Gastrocnemius medialis (tissue), 4 donors: ENCODE measurements at places on chromosomes 1 and 21.
A peak's percentile ranks its signal among the peaks of the same experiment; 100 is the strongest.

GRCh38 chr1:30929944-30930525, 21.5 kb upstream of the SDC3 start:
- no peaks in the 10 kb centered on the region for H3K27me3 ChIP-seq
- H3K4me1 ChIP-seq = peaks cover 20% of the 10 kb centered on the region
- H3K4me3 ChIP-seq = no peak overlapping the region
- no peaks in the 10 kb centered on the region for H3K36me3 ChIP-seq
- H3K27ac ChIP-seq = no peak overlapping the region
- no peak for DNase-seq

DNA sequence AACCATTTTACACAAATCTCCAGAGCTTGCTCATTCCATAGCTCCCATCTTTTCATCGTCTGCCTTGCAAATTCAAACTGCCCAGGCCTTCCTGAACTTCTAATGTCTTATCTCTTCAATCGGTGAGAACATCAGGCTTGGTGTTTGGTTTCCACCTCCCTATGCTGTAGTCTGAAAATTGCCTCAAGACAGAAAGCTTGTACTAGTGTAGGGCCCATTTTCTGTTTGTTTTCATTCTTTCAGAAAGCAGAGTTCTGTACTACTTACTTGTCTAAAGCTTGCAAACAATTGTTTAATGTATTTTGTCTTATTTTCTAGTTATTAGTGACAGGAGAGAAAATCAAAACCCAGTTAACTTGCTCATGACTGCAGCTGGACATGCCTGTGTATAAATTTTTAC, 16.8 kb downstream of the HOOK1 start:
- no peak for DNase-seq
- no peak overlapping the region for H3K4me3 ChIP-seq
- no peaks in the 10 kb centered on the region for H3K27me3 ChIP-seq

GRCh38 chr1:168408539-168408865, 127.8 kb downstream of the TBX19 start:
- no peak for DNase-seq
- H3K27ac ChIP-seq = no peak overlapping the region
- no peaks in the 10 kb centered on the region for H3K36me3 ChIP-seq
- no peaks in the 10 kb centered on the region for H3K4me1 ChIP-seq

DNA sequence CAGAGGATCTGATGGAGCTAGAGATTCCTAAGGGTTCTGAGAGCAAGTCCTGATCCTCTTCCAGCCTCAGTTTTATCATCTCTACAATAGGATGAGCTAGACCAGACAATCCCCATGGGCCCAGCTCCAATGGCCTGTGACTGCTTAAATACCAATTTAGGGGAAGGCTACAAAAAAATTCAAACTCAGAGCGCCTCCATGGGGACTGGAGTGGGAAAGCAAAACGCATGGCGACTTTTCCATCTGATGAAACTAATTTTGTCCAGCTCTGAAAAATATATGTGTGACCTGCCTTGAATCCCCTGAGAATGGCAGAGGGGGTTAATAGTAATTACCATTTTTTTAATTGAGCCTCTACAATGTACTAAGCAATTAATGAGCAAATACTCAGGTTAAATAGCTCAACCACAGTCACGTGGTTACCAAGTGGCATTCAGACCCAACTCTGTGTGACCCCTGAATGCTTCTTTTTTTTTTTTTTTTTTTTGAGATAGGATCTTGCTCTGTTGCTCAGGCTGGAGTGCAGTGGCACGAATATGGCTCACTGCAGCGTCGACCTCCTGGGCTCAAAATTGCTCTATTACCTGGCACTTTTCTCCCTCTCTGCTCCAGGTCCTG, 8.4 kb downstream of the EXTL1 start:
- no peaks in the 10 kb centered on the region for H3K27me3 ChIP-seq
- H3K4me3 ChIP-seq = no peak overlapping the region
- no peaks in the 10 kb centered on the region for H3K36me3 ChIP-seq
- no peak overlapping the region for H3K27ac ChIP-seq
- DNase-seq = no peak
- H3K4me1 ChIP-seq = peaks cover 8% of the 10 kb centered on the region

GRCh38 chr1:230875370-230875769, 7.0 kb upstream of the C1orf198 start:
- H3K27ac ChIP-seq = no peak overlapping the region
- DNase-seq = no peak
- H3K4me3 ChIP-seq = no peak overlapping the region
- H3K36me3 ChIP-seq = no peaks in the 10 kb centered on the region
- no peaks in the 10 kb centered on the region for H3K27me3 ChIP-seq

GRCh38 chr1:154951901-154952657, 3.8 kb downstream of the PBXIP1 start:
- no peak overlapping the region for H3K27ac ChIP-seq
- peaks cover 47% of the 10 kb centered on the region for H3K4me1 ChIP-seq
- H3K36me3 ChIP-seq = no peaks in the 10 kb centered on the region
- no peaks in the 10 kb centered on the region for H3K27me3 ChIP-seq
- no peak overlapping the region for H3K4me3 ChIP-seq

DNA sequence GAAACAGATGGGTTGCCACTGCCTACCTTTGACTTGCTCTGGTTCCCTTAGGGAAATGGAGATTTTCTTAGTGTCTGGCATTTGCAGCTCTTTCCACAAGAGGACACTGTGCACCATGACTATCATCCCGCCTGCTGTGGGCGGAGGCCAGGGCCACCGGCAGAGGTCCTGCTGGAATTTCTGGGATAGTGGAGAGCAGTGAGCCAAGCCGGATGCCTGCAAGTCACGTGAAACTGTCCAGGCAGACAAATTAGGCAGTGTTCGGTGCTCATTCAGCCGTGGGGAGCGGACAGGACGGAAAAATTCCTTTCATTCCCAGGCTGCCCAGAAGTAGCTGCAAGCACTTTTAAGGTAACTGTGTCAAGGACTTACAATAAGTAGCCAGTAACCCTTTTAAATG, 43.4 kb downstream of the IGSF5 start:
- H3K4me1 ChIP-seq = no peaks in the 10 kb centered on the region
- peak; percentile 13 for DNase-seq
- no peaks in the 10 kb centered on the region for H3K27me3 ChIP-seq
- H3K36me3 ChIP-seq = no peaks in the 10 kb centered on the region
- H3K4me3 ChIP-seq = no peak overlapping the region

GRCh38 chr1:97781762-97782337, 139.0 kb downstream of the DPYD start:
- H3K27me3 ChIP-seq = no peaks in the 10 kb centered on the region
- no peak overlapping the region for H3K27ac ChIP-seq
- H3K4me3 ChIP-seq = no peak overlapping the region
- H3K4me1 ChIP-seq = no peaks in the 10 kb centered on the region
- DNase-seq = no peak

GRCh38 chr1:153612111-153612754, 704 bp downstream of the S100A16 start:
- H3K27me3 ChIP-seq = no peaks in the 10 kb centered on the region
- no peaks in the 10 kb centered on the region for H3K36me3 ChIP-seq
- no peak for DNase-seq

- DNase-seq = no peak
- H3K27me3 ChIP-seq = no peaks in the 10 kb centered on the region
- no peaks in the 10 kb centered on the region for H3K36me3 ChIP-seq
- no peak overlapping the region for H3K27ac ChIP-seq
- H3K4me1 ChIP-seq = no peaks in the 10 kb centered on the region
- no peak overlapping the region for H3K4me3 ChIP-seq
These were observed 87.5 kb downstream of the DDX20 start for GRCh38 chr1:111843177-111843576.

DNA sequence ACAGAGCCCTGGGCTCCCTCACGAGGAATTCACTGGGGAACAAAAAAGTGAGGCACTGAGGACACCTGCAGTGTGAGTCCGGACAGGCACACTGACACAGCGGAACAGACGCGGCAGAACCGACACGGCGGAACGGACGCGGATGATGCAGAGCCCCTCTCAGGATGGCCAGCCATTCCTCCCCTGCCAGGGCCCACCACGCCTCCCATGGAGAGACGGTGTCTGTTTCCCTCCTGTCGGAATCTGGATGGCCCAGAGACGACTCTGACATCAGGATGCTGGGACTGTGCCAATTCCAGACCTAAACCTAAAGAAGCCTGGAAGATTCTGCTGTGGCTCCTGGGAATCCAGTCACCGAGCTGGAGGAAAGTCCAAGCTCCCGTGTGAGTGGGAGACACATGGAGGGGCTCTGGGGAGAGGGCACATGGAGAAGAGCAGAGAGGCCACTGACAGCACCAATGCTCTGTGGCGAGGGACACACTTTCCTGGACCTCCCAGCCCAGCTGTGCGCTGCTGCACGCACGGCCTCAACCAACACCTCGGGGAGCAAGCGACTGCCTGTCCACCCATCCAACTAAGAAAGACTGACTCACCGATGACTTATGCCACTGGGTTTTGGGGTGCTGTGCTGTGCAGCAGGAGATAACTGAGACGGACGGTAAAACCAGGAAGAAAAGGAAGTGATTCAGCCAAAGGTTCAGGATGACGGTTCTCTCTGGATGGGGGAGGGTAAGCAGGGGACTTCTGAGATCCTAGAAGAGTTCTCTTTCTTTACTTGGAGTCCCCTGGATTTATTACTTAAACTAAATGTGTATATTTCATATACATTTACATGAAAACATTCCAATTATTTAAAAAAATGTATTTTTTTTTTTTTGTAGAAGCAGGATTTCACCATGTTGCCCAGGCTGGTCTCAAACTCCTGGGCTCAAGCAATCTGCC, 23.3 kb downstream of the ZBTB17 start:
- no peak for DNase-seq
- peak overlapping the region; percentile 17 for H3K27ac ChIP-seq
- H3K27me3 ChIP-seq = no peaks in the 10 kb centered on the region
- no peaks in the 10 kb centered on the region for H3K36me3 ChIP-seq

GRCh38 chr1:204673209-204673608, 12.3 kb downstream of the LRRN2 start:
- H3K4me1 ChIP-seq = no peaks in the 10 kb centered on the region
- H3K27me3 ChIP-seq = peaks cover 7% of the 10 kb centered on the region
- H3K27ac ChIP-seq = no peak overlapping the region

DNA sequence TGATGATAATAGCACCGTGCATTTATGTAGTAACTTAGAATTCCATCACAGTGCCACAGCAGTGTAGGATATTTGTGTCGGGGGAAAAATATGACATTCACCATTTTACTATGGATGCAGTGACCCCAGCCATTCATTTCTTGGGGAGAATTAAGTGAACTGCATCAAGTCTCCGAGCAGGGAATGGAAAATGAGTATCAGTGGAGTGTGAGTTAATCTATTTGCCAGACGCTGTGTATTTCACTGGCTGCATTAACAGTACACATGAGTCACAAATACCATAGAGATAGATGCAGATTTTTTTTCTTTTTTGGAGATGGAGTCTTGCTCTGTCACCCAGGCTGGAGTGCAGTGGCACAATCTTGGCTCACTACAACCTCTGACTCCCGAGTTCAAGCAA, 33.8 kb upstream of the SLC45A1 start:
- no peaks in the 10 kb centered on the region for H3K27me3 ChIP-seq
- no peaks in the 10 kb centered on the region for H3K36me3 ChIP-seq
- no peak overlapping the region for H3K27ac ChIP-seq
- H3K4me3 ChIP-seq = no peak overlapping the region
- no peak for DNase-seq

- H3K27ac ChIP-seq = no peak overlapping the region
- H3K27me3 ChIP-seq = no peaks in the 10 kb centered on the region
- H3K4me3 ChIP-seq = no peak overlapping the region
- no peaks in the 10 kb centered on the region for H3K4me1 ChIP-seq
- DNase-seq = no peak
These were observed 9.9 kb upstream of the BACE2 start for GRCh38 chr21:41158026-41158425.

GRCh38 chr1:109208394-109208793, 5.3 kb upstream of the SARS1 start:
- H3K27me3 ChIP-seq = no peaks in the 10 kb centered on the region
- DNase-seq = no peak
- no peaks in the 10 kb centered on the region for H3K4me1 ChIP-seq
- no peak overlapping the region for H3K4me3 ChIP-seq
- H3K36me3 ChIP-seq = no peaks in the 10 kb centered on the region
